Trophoblast cell (in vitro differentiated cells and primary cell): ENCODE measurements at places on chromosomes 12 and 14.

GRCh38 chr14:97414718-97415098, 617.5 kb downstream of the VRK1 start:
- DNase-seq: no peak

DNA sequence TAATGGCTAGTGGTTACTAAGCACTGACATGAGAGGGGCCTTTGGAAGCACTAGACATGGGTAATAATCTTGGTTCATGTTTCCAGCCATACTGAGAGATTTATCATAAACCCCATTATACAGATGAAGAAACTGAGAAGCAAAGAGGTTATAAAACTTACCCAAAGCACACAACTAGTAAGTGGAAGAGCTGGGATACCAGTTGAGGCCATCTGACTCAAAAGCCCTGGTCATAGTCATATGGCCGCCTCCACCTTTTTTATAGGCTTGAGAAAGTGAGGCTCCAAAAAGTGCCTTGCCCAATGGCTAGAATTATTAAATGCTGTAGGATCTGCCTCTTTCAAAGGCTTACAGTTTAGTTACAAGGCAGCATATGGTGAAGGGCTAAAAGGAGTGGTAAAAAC, 944 bp downstream of the TXNRD1 start:
- no peak for DNase-seq

- DNase-seq: peak; percentile 89
Observed at GRCh38 chr12:71312768-71313403, 126.7 kb upstream of the LGR5 start.

GRCh38 chr14:61342486-61342885, 21.1 kb downstream of the PRKCH start:
- DNase-seq: no peak

DNA sequence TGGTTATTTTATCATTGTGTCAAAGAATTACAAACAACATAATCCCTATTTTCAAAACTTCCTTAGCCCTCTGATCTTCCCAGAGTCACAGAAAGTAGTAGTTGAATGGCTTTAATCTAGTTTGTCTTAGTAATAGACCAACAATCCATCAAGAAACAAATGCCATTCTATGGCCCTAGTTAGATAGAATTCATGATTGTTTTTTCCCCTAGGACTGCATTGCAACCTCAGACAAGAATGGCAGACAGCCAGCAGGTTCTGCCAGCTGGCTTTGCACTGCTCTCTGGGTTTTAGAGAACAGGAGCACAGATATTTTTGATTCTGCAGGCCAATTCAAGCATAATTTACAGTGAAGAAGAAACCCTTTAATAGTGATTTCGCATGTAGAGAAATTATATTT, 33.8 kb downstream of the SYT1 start:
- DNase-seq: peak; percentile 64

DNA sequence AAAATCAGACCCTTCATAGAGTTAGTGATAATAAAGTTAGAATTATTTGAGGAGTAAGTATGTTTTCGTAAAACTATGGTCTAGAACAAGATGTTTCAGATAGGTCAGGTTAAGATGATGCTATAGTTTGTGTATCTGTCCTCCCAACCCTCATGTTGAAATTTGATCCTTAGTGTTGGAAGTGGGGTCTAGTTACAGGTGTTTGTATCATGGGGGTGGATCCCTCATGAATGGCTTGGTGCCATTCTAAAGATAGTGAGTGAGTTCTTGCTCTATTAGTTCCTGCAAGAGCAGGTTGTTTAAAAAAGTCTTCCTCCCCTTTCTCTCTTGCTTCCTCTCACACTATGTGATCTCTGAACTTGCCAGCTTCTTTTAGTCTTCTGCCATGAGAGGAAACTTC, 707.3 kb upstream of the FOXG1 start:
- no peak for DNase-seq

DNA sequence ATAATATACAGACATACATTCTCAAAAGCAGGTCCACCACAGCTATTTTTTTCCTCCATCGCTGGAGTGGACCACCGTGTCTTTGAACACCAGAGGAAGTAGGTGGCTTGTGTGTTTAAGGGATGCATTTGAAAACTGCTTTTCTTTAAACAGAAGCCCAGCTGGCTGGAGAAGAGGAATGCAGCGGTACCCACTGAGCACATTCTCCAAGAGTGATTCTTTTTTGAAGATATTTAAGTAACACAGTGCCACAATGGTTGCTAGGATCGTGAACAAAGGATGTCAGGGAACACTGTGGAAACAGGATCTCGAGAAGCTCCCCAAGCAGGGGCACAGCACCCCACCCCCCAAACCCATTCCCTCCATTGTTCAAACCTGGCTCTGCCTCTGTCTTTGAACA, 286.6 kb upstream of the PWP1 start:
- peak; percentile 47 for DNase-seq

GRCh38 chr14:81517798-81518398, 15.8 kb downstream of the SEL1L start:
- no peak for DNase-seq

DNA sequence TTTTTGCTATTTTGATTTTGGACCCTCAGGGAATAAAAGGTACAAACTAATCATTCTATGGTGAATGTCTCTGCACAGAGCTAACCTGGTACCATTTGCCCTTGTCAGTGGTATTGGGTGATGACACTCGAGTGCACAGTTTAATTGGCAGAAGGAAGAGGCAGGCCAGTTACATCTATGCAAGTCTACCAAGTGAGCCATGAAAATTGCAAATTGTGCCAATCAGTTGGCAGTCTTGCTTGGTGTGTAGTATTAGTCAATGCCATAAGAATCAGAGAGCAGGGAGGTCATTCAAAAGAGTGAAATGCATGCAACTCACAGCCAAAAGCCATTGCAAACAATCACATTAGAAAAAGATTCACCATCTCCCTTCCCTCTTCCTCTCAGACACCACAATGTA, 479.6 kb downstream of the ADAMTS20 start:
- DNase-seq: no peak

DNA sequence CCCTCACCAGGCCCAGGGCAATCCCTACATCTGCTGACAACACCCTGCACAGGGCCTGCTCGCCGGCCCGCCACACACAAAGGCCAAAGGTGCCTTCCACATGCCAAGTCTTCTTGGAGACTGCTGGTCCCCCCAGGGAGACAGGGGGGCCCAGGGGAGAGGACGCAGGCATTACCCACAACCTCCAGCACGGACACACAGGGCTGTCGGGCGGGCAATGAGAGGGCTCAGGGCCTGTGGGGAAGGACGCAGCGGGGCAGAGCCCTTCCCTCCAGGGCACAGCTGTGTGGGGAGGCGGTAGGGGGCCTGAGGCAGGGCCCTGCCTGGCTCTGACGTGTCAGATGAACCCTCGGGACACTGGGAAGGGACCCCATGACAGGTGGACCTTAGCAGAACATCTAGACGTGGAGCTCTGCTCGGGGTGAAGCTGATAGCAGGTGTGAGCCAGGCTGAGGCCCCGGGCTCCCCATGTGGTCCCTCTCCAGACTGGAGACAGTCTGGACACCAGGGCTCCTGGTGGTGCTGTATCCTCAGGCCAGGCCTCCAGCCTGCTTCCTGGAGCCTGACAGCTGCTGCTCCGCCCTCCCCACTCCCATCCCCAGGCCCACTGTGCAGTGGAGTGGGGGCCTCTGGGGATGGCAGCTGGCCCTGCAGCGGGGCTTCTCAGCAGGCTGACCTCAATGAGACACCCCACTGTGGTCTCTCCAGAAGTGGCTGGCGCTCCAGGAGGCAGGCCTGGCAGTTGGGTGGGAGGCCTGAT, 31.6 kb upstream of the NUDT14 start:
- DNase-seq: no peak

- DNase-seq: no peak
Observed at GRCh38 chr14:23663127-23663526, 27.0 kb downstream of the DHRS2 start.

DNA sequence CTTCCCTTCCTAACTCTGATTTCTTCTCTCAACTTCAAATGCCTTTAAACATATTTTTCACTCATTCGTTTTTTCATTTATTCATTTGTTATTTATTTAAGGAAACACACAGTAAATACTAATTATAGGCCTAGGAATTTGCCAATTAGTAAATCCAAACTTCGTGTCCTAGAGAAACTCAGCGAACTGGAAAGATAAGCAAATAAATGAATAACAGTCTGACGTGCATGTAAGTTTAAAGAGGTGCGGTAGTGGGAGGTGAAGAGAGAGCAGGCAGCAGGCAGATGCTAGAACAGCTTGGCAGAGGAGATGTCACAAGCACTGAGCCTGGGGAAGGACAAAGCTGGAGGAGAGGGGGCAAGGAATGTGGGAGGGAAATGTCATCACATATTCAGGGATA, 228.2 kb downstream of the DPY19L2 start:
- DNase-seq: no peak

DNA sequence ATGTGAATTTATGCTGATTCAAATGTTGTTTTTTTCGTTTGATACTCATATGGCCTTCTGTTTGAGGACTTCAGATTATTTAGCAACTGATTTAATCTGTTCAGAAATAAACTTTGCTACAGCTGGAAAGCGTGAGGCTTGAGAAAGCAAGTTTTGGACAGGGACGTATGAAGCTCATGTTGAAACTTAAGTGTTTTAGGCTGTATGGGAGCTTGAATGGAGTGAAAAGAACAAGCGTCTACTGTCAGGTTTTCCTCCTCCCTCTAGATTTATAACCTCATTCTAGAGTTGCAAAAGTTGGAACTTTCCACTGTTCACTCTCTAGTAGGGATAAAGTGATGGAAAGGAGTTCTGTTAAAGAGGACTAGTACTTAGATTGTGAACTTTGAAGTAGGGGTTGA, 1.0 kb downstream of the PRPF39 start:
- peak; percentile 5 for DNase-seq

DNA sequence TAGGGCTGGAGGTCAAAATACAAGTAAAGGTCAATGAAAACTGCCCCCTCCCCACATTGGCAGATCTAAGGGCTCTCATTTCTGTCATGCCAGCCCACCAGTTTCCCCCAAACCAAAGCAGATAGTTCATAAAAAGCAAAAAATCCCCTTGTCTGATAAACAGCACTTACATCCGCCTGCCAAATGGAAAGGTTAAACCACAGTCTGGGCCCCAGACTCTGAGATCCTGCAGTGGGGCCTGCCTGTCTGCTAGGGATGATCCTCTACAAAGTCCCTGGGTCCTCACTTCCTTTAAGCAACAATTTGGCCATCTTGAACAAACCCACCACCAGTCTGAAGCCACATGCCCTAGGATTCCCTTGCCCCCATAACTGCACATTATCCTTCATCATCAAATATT, 9.7 kb upstream of the RPS26 start:
- no peak for DNase-seq

DNA sequence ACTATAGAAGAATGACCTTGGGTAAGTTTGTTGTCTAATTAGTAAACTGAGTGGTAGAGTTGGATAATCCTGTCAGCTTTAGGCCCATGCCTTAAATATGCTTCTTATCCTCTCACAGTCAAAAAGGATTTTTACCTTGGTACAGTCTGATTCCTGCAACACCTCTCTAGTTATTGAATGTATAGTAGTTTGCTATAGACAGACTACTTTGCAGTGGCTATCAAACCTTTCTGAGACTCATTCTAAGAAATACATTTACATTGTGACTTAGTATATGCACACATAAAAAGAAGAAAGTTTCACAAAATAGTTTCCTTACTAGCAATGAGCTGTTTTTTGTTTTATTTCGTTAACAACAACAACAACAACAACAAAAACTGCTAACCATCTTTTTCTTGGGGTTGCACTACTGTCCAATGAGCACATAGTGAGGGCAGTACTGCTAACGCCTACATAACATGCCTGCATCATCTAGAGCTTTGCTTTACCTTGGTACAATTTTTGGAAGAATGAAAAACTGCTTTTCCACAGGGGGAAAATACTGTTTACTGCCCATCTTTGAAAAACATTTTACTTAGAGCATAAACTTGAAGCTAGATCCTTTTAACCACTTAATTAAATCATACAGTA, 28.5 kb downstream of the WNK1 start:
- no peak for DNase-seq

DNA sequence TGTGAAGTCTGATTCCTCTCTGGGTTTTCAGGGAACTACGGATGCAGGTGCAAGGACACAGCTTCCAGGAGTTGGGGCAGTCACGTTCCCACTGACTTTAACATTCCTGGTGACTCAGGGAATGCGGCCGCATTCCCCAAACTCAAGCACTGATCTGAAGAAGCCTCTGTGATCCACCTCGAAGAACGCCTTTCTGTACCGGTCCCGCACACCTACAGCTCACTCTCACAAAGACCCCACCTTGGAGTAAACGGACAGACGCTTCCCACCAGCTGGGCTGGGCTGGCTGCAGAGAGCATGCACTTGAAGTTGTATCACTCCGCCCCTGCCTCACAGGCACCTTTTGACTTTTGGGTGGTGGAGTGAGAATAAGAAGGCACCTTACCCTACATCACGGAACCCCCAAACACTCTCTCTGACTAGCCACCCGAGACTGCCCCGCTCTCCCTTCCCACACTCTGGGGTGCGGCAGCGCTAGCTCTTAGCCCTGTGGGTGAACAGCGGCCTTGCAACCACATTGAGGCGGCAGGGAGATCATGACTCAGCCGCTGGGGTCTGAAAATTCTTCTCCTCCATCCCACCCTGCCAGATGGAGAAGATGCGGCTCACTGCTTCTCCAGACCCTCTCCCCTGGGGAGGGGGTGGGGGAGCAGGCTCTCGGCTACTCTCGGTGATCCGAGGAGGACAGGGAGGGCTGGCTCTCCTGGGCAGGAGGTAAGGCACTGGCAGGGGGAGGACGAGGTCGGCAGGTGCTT, 23.7 kb upstream of the HDAC7 start:
- peak; percentile 91 for DNase-seq

- DNase-seq: no peak
Observed at GRCh38 chr12:74732164-74732784, 194.6 kb downstream of the ATXN7L3B start.

DNA sequence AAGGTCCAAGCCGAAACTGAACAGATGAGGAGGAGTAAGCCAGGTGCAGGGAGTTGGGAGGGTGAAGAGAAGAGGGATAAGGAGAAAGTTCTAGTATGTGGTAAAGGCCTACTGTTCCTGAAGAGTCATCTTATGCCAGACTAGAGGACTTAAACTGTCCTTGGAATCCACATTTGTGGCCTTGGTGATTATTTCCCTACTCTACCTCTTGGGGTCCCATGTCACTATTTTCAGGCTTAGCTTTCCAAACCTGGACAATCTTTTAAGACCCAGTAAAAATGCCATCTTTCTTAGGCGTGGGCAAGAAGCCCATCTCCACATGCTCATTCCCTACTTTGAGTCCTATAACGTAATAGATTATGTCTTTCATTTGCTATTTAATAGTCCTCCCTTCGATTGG, 40.1 kb upstream of the CRY1 start:
- no peak for DNase-seq

GRCh38 chr12:74539261-74539660, 1.6 kb downstream of the ATXN7L3B start:
- no peak for DNase-seq

DNA sequence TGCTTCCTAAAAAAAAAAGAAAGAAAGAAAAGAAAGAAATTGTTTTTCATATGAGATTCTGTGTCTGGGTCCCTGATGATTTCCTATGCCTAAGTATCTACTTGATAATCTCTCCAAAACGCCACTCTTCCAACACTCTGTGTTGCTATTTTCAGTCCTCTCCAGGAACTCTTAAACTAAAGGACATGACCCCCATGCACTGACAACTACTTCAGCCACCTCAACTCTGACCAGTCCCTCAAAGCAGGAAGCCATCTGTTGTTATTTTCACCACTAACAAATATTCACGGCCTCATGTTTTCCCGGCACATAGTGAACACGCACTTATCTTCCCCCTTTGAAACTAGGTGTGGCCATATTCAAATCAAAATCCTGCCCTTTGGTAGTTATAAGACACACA, 259.3 kb downstream of the PPFIA2 start:
- DNase-seq: no peak

GRCh38 chr14:65846196-65846868, 433.8 kb downstream of the FUT8 start:
- DNase-seq: no peak
